ENCODE measurements at places on chromosomes 5 and 9. TPM values are rescaled to one million over a fixed set of nuclear protein-coding genes. Genes with fewer than 3 reads are reported as not detected.

The EQTN gene
- 1.4 TPM for total RNA-seq

The GPX8 gene
- total RNA-seq = 86.8 TPM

The DTWD2 gene
- total RNA-seq = 8.2 TPM

The CYSRT1 gene
- 1.7 TPM for total RNA-seq

The CCDC192 gene
- 2.1 TPM for total RNA-seq

The OBP2B gene
- not detected for total RNA-seq

The SARDH gene
- 13.9 TPM for total RNA-seq

The PTCD2 gene
- total RNA-seq = 13.6 TPM

The BRINP1 gene
- total RNA-seq = 13.2 TPM

The PPIC gene
- 44.8 TPM for total RNA-seq

The SLC36A3 gene
- total RNA-seq = not detected

The NOXA1 gene
- 19.9 TPM for total RNA-seq

The SYK gene
- 3.8 TPM for total RNA-seq

The SH3GL2 gene
- 0.34 TPM for total RNA-seq

The OCLN gene
- 36.1 TPM for total RNA-seq

The ARSI gene
- 19.1 TPM for total RNA-seq

The MLANA gene
- not detected for total RNA-seq

The STK10 gene
- total RNA-seq = 16.6 TPM

The PCDHGA3 gene
- total RNA-seq = 0.13 TPM

The LHX3 gene
- total RNA-seq = not detected

The MRPL36 gene
- total RNA-seq = 41.0 TPM

The C7 gene
- 18.2 TPM for total RNA-seq

The LSM11 gene
- 5.2 TPM for total RNA-seq

The FGFR4 gene
- 8.0 TPM for total RNA-seq

The JADE2 gene
- total RNA-seq = 25.2 TPM

The GALNT12 gene
- total RNA-seq = 10.6 TPM

The FOXD4L6 gene
- 0.53 TPM for total RNA-seq

The GOLM1 gene
- 106 TPM for total RNA-seq

The NKD2 gene
- total RNA-seq = 52.8 TPM

The PPP2R2B gene
- total RNA-seq = 19.7 TPM

The ATG10 gene
- total RNA-seq = 14.8 TPM

The IL9 gene
- total RNA-seq = not detected

The GLRA1 gene
- total RNA-seq = not detected

The MEF2C gene
- 9.6 TPM for total RNA-seq

The FOXD4 gene
- total RNA-seq = 0.35 TPM

The SPATA31A3 gene
- not detected for total RNA-seq

The PCDHB15 gene
- 2.4 TPM for total RNA-seq

The MSX2 gene
- total RNA-seq = 83.9 TPM

The COL15A1 gene
- 51.0 TPM for total RNA-seq

The OTP gene
- total RNA-seq = not detected

The NOL8 gene
- total RNA-seq = 43.4 TPM

The PRDM9 gene
- total RNA-seq = not detected

The CDH18 gene
- 3.7 TPM for total RNA-seq

The SHISAL2B gene
- not detected for total RNA-seq

The MCC gene
- 32.4 TPM for total RNA-seq

The MAST4 gene
- 23.3 TPM for total RNA-seq

The ADAMTS19 gene
- 12.8 TPM for total RNA-seq

The IL13 gene
- 0.50 TPM for total RNA-seq

The C9orf153 gene
- 0.41 TPM for total RNA-seq

The PHYHD1 gene
- 22.2 TPM for total RNA-seq

The SKP2 gene
- 93.8 TPM for total RNA-seq

The SLC34A3 gene
- total RNA-seq = 0.27 TPM

The ARHGEF37 gene
- 9.1 TPM for total RNA-seq

The GRIA1 gene
- 1.3 TPM for total RNA-seq

The PCDHGA6 gene
- total RNA-seq = 0.57 TPM

The CDX1 gene
- 0.68 TPM for total RNA-seq

The IFNE gene
- 2.0 TPM for total RNA-seq

The ACTBL2 gene
- total RNA-seq = 0.07 TPM

The KIAA0825 gene
- total RNA-seq = 5.6 TPM
